ENCODE measurements at places on chromosomes 1 and 21. TPM values are rescaled to one million over a fixed set of nuclear protein-coding genes. Genes with fewer than 3 reads are reported as not detected.

Gene FAM72A
- total RNA-seq = 2.3 TPM

Gene DNAI4
- 9.9 TPM for total RNA-seq

Gene NTMT2
- total RNA-seq = not detected

Gene PGLYRP3
- total RNA-seq = not detected

Gene PRELP
- under 0.01 TPM for total RNA-seq

Gene RAD54L
- 2.6 TPM for total RNA-seq

Gene F13B
- total RNA-seq = not detected

DNA sequence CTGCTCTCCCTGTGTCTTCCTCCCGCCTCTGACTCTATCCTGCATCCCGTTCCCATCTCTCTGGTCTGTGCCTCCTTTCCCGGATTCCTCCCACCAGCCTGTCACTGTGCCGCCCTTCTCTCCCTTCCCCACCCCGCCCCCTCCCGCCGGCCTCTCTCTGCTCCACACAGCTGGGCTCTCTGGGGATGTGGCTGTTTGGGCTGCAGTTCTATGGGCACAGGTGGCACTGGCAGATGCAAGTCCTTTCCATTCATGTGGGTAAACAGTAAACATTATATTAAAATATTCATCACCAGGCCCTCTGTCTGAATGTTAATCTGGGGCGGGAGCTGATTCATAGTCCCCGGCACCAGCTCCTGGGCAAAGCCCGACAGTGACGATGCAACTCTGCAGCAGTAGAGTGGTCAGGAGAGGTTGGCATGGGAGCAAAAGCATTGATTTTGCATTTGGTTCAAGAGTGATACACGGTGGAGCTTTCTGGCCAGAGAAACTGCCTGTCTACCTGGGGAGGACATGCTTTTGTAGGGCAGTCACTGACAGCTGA is 249.3 kb downstream of the TNR start:
- no peak for DNase-seq

DNA sequence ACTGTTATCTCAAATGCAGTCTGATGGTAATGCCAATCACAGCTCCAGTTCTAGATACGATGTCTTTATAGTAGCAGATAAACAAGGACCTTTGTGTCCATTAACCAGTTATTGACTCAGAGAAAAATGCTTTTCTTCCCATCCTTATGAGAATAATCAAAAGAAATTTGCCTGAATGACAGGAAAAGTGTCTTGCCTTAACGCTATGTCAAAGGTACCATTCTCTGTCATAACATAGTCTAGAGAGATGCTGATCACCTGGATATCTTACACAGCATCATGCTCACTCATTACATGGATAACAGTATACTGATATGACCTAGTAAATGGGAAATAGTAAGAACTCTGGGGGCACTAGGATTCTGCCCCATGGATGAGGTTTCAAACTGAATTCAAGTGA is 151.7 kb upstream of the NEGR1 start:
- no peak for DNase-seq

DNA sequence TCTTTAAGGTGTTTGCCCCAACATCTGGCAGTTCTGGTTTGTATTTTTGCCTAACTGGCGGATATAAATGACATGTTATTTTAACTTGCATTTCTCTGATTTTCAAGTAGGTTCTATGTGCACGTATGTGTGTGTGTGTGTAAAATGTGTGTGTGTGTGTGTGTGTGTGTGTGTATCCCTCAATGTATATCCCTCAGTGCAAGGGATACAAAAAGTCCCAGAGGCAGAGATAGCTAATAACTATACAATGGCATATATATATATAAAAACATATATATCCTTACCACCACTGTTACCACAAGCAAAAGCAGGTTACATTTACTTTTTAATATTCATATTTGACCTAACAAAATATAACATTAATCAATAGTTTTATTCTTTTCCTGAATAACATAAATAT is 95.0 kb upstream of the NR5A2 start:
- no peak for DNase-seq

GRCh38 chr1:241424480-241424971 is 67.5 kb upstream of the RGS7 start:
- DNase-seq = no peak

DNA sequence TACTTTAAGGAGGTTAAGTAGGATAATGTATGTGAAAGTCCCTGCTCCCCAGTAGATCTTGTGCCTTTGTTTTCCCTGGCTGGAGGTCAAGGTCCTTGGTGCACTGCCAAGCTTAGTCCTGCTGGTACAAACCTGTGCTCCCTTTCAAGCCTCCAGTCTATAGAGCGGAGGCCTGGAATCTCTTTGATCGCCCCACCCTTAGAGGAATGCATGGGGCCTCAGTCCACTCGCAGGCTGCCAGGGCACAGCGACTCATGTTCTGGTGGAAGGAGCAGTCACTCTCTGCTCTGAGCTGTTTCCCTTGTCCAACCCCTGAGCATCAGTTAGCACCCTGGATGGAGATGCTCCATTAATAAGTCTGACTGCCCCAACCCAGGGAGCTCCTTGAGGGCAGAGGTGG is 121.8 kb downstream of the HMGB4 start:
- DNase-seq = no peak

GRCh38 chr1:74396462-74396861 is 115.9 kb downstream of the LRRC53 start:
- DNase-seq = no peak

DNA sequence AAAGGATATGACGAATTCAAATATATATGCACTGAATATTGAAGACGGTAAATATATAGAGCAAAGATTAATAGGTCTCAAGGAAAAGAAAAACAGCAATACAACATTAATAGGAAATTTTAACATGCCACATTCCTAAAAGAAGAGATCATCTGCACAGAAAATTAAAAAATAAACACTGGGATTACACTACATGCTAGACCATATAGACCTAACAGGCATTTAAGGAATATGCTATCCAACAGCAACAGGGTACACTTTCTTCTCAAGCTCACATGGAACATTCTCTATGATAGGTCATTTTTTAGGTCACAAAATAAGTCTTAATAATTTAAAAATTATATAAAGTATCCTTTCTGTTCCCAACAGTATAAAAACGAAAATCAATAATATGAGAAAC is 1038.3 kb downstream of the KCNT2 start:
- no peak for DNase-seq

- no peak for DNase-seq
These were observed 153.0 kb downstream of the KCNJ6 start for GRCh38 chr21:37763298-37763697.

- DNase-seq = no peak
These were observed 25.6 kb downstream of the RGS1 start for GRCh38 chr1:192601143-192601542.

DNA sequence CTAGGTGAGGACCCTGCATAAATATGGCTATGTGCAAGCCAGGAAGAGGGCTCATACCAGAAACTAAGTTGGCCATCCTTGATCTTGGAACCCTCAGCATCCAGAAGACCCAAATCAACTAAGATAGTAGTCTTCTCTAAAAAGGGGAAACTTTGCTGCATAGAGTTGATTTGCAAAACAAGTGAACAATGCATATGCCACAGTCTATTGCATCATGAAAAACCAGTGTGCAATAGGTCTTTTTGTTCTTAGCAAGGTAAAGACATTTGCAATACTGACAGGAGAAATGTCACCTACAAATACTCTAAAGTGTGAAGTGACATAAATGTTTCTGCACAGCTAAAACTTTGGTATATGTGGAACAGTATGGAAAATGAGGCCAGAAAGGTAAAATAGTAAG is 2.0 kb upstream of the IFI16 start:
- DNase-seq = no peak

DNA sequence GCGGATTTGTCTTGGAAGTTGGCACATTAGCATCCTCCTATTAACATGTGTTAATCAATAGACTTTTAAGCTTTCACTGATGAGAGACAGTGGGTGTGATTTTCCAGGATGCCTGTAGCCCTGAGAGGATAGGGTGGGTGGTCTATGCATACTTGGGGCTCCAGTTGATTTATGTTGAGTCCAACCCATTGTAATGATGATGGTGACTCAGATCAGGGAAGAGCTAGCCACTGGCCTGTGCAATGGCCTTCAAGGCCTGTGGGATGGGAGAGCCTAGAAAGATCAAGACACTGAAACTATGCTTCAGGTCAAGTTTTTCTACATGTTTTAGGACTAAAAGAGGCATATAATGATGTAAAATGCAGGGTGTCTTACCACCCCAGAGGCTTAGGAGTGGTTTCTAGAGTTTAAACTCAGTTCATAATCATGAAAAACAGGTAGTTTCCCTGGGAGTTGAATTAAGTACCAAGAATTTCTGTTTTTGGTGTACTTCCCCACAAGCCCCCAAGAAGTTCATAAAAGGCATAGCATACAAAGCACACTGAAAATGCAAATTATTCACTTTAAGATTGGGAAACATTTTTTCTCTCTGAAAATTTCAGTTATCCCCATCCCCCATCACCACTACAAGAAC is 19.9 kb downstream of the BEND5 start:
- DNase-seq = no peak

DNA sequence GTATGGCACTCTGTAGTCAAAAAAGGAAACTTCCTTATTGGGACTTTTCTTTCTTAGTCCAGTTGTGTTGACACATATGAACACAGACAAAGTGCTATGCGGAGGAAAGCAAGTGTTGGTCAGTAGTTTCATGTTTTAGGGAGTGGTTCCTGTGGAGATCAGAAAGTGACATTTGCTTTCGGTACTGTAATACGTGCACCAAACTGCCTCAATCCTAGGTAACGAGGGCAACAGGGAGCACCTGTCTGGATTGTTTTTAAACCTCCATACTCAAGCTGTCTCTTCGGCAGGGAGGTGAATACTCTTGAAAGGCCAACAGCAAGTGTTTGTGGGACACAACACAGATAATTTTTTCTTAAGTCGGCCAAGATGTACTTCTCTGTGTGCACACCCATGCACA is 9.1 kb downstream of the RHOU start:
- no peak for DNase-seq

DNA sequence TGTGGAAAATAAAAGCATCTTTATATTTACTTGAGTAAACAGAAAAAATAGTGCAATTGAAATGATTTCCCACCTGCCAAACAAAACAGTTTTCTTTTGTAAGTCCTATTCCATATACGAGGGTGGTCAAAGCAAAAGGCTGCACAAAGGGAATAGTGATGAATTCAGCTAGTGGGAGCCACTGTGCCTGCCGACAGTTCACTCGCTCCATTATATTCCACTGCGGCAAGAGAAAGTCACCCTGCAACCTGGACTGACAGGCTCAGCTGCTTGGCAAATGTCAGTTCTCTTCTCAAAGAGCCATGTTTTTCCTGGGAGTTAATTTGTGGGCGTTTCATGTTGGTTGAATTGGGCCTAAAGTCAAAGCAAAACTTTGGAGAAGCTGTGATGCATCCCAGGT is 145.4 kb downstream of the LMO4 start:
- no peak for DNase-seq

DNA sequence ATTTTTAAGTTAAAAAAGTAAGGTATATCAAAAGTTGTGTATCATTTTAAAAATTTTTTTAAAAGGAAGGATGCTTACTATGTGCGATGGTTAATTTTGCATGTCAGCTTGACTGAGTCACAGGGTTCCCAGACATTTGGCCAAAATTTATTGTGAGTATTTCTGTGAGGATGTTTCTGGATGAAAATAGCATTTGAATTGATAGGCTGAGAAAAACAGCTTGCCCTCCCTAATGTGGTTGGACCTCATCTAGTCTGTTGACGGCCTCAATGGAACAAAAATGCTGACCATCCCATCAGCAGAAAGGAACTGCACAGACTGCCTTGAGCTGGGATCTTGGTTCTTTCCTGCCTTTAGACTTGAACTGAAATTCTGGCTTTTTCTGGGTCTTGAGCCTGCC is 724.5 kb downstream of the NCAM2 start:
- no peak for DNase-seq

- peak; percentile 20 for DNase-seq
These were observed 13.1 kb downstream of the UBIAD1 start for GRCh38 chr1:11285883-11286734.

DNA sequence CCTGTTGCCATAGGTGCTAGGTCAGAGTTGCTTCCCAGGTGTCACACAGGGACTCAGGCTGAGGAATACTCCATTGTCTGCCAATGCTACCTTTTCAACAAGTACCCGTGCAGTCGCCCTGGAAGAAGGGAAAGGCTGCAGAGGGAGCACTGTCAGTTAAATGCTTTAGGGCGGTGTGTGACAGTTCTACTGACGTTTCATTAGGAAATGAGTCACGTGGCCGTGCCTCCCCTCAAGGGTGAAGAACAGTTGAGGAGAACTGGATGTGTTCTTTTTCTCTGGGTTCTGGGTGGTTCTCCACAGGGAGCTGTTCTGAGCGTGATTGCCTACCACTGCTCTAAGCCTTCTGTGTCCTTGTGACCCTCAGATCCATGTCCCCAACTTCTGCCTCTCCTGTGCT is 197.6 kb downstream of the CACNA1E start:
- DNase-seq = no peak

DNA sequence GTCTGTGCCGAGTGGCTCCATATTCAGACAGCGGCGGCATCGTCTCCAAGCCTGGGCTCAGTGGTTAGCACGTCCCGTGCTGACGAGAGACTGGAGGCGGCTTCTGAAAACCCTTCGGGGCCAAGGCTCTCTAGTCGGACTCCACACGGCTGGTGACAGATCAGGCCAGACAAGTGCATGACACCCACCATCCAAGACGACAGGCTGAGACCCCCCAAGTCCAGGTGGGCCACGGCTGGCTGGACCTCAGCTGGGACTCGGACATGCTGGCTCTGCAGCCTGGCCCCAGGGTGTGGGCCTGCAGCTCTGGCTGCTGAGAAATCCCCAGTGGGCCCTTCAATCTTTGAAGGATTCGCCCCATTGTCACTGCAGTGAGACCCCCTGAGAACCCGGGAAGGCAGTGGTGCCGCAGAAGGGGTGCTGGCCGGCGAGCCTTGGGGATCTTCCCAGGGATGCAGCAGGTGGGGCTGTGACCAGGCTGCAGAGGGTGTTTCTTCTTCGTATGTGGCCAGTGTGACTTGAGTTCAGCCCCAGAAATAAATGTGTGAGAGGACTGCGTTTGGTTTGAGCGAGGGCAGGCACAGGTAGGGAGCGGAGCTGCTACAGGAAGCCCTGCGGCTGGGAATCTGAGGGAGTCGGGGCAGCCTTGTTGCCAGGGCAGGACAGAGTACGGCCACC is 15.9 kb upstream of the SLC19A1 start:
- DNase-seq = no peak

DNA sequence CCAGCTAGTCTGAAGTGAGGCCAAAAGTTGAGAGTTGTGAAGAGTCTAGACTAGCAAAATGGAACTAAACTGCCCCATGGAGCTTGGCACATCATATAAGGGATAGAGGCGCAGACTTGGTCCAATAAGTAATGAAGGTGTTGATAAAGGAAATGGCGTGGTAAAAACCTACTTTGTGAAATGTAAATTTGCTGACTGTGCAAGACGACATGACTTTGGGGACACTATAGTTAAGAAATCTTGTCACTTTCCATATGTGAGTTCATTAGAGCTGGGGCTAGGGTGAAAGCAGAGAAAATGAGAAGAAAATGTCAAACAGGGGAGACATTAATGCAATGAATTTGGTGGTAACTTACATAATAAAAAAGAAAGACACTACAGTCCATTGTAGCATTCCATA is 50.1 kb downstream of the CLDN17 start:
- no peak for DNase-seq

Data from fibroblast of villous mesenchyme (primary cell).